ENCODE measurements at places on chromosomes 7 and 10.

GRCh38 chr10:10677479-10677878, 340.2 kb upstream of the CELF2 start:
- peak; percentile 90 for DNase-seq

- DNase-seq: no peak
Measured at GRCh38 chr10:129695671-129696070, 228.6 kb downstream of the MGMT start.

DNA sequence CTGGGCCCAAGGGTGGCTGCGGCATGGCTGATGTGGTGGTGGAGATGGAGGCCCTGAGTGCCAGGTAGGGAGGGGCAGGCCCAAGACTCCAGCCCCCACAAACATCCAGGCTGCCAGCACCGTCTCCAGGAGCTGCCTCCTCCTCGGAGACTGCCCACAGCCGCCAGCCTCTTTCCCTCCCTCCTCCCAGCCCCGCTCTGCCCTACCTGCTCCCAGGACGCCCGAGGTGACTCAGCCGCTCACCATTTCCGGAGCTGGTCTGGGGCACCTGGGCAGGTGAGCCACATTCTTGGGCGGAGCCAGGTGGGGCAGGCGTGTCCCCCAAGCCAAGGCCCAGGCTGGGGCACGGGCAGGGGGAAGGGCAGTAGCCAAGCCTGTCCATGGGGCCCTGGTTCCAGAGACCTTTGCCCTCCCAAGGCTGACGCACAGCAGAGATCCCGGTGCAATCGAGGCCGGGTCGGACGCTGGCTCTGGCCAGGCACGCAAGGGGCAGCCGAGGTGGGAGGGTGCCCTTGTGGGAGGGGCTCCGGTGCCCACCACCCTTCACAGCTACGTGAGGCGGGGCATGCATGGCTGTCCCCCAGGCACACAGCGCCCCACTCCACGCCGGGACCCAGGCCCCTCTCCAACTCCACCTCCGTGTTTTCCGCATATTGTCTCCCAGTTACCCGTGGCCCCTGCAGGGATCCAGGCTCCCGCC, 8.8 kb downstream of the ADAP1 start:
- DNase-seq: no peak

DNA sequence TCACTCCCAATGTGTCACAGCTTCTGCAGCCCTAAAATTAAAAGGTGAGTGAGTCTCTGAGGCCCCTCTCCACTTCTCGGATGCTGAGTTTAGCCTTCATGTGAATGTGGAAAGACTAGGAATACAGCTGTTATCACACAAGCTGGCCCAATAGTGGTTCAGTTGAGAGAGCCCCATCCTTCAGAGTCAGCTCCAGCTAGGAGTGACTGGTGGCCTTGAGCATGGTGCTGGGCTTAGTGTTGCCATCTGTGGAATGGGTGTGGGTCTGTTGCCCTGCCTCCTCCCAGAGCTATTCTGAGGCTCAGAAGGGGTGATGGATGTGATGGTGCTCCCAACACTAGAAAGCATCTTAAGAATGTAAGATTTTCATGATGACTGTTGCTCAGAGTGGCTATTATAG, 55.8 kb downstream of the FIGNL1 start:
- DNase-seq: no peak

- DNase-seq: no peak
Measured at GRCh38 chr7:40800771-40801170, 666.0 kb downstream of the SUGCT start.

DNA sequence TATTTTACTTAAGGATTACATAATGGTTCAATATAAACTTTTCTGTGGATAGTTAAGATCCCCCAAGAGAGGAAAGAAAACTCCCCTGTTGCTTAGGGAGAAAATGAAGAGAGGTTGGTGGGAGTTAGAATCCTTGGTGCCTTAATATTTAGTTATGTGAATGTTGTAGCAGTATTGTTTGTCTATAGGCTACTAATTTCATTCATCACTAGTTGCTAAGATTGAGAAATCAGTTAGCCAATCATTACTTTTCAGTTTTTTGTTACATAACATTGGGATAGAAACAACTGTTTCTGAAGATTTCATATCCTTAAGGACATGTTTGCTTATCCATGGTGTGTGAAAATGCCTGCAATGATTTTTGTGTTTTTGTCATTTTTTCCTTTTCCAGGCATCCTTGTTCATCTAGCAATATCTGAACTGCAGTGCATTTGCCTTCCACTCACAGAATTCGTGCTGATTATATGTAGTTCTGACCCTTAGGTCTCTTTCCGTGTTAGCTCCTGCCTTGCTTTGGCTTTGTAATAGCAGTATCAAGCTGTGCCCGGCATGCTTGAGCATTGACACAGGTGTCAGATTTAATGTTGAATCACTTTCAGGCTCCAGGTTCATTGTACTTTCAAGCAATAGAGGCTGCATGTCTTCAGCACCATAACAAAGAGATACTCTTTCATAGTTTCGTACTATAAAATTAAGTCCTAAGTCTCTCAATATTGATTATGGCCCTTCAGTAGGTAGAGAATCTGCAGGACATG, 85.0 kb downstream of the PODXL start:
- DNase-seq: no peak

Data from cardiac fibroblast (primary cell).